ENCODE measurements at places on chromosomes 6 and 20.

DNA sequence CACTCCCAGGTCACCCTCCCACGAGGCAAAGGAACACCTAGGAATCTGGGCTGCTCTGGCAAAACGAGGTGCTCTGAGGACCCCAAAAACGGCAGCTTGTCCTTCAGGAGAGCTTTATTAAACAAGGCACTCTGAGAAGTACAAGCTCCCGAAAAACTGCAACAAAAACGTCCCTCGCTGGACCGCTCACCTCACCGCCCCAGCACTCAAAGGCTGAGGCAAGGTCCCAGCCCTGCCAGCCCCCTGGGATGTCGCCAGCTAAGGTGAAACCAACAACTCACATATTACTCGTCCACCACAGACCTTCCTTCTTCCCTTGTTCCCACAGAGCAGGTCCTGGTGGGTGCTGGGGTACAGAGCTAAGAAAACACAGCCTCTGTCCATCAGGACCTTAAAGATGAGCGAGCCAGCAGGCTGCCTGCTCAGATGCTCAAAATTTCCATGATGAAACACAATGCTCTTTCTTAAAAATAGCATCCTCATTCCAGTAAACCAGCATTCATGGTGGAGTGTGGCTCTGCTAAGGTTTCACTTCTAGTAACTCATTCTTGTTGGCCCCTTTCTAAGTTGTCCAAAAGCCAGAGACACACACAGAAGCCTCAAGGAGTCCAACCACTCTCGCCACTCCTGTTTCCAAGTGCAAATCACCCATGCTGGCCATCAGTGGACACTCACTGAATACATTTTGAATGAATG is 35.9 kb downstream of the ATP9A start:
- no peak for DNase-seq

GRCh38 chr20:13221313-13221672 is 219 bp downstream of the ISM1 start:
- no peak for DNase-seq

- no peak for DNase-seq
These were observed 89.3 kb downstream of the RNASET2 start for GRCh38 chr6:166866839-166867637.

DNA sequence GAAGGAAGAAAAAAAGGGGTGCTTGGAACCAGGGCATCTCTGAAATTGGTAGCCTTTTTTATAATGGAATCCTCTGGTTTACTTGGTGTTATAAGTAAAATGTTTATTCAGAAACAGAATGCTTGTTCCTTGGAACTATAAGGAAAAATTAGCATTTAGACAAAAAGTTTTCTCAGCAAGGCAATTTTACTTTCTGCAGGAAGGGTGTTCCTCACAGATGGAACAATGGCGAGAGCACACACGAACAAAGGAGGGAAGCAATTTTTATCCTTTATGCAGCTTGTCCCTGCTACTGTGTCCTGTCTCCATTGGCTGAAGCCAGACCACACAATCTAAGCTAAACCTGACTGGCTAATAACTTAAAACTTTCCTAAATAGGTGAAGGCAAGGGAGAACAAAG is 22.7 kb upstream of the FANCE start:
- no peak for DNase-seq

DNA sequence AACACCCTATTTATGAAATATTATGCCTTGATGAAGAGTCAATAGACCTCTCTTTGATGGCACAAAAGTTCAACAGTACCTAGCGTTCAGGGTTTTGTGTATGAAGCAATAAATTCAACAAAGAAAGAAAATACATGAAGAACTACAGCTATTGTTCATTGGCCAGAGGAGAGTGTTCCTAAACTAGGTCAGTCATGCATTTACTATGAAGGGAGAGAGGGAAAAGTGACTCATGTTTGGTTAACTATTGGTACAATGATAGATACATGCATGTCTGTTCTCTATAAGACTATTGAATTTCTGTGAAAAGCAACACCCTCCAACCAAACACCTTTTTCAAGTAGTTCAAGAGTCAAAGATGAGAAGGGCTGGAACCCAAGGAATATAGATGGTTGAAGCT is 50.7 kb downstream of the CLIC5 start:
- no peak for DNase-seq

DNA sequence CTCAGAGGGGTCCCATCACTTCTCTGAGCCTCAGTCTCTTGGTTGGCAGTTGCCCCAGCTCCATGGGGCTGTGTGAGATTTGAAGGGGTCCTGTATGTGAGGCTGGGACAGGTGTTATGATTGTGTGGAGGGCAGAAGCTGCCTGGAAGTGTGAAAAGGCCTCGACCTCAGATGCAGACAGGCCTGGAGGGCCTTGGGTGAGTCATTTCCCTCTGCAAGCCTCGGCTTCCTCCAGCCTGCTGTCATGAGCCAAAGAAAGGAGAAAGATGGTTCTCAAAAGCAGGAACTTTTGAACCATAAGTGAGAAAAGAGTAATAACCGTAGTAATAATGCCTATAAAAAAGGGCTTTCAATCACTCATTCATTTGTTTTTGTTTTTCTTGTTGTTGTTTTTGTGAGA is 37.5 kb downstream of the SNAI1 start:
- peak; percentile 41 for DNase-seq

DNA sequence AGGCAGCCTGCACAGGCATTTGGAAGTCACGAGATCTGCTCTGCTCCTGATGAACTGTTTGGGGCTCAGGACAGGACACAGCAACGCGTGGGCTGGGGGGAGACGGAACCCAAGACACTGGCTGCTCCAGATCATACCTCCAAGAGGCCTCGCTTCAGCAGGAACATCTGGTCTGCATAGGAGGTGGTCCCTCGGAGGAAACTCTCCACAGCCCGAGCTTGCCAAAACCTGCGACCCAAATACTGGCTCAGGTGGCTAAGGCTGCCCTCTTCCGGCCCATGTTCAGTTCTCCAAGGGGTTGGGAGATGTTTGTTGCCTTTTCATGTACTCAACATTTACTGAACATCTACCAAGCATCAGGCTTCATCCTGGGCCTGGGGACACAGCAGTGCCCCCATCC is 51.7 kb downstream of the MYH7B start:
- no peak for DNase-seq

- DNase-seq, result no peak
These were observed 98.1 kb downstream of the ZNF217 start for GRCh38 chr20:53495398-53496092.

GRCh38 chr6:73657201-73657600 is 3.4 kb upstream of the SLC17A5 start:
- DNase-seq, result no peak

DNA sequence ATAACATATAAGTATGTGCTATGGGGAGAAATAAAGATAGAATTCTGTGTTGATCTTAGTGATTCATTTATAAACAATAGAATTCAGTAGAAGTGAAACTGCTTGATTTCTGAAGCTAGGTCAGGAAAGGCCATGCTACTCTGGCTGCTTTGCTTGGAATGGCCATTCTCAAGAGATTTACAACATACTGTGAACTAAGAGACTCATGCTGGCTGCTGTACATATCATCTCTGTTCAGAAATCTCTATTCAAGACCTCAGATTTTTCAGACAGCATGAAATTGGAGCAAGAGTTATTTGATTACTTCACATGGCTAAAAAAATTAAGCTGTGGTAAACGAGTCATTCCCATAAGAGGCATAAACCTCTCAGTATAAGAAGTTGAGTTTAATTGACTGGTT is 662.6 kb downstream of the BCKDHB start:
- DNase-seq, result no peak

DNA sequence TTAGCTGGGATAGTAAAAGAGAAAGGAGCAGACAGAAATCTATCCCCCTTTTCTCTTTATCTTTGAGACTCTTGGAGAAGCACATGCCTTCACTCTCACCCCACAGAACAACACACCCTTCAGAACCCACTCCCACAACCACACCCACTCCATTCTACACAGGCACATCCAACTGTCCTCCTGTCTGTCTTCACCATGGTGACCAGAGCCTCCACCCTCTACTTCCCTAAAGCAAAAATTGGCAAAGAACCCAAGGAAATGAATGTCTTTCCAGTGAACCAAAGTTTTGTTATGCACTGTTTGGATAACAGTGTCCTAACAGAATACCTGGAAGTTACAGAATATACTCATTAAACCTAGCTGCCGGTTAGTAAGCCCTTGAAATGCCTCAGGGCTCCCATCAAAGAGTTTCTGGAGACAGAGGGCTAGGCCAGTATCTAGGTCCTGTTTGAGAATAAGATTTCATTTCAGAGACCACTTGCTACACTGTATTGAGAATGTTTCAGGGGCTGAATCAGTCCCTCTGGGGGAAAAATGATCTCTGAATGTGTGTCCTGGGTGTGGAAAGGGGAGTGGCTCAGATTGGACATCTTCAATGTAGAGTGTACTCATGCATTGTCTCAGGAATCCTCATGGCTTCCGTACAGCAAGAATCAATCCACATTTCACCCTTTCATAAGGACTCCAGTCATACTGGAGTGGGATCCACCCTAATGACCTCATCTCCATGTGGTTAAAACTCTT is 101.1 kb downstream of the LY86 start:
- DNase-seq, result no peak

DNA sequence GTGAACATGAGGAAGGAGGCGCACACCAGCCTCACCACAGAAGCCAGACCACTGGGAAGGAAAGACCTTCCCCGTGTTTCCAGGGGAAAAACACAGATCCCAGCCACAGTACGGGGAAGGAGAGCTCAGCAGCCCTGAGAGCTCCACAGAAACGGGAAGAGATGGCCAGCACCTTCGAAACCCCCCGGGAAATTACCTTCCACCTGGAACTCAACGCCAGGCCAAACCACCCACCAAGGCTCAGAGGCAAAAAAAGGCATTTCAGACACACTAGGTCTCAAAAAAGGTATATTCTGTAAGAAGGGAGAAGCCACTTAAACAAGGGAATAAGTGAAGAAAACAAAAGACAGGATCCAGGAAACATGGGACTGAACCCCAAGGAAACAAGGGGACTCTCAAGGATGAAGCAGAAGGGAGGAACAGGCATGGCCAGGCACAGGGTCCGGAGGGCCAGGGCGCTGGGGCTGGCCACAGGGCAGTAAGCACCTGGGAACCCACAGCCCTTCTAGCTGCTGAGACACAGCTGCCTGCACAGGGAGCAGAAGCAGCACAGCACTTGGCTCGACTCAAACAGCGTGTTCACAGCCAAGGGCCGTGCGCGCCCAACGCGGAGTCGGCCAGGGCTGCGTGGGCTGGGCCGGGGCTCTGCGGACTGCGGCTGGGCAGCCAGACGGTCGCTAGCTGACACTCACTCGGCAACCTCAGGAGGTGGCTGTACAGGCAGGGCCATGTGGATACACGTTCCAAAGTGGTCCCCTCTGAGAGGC is 44.6 kb downstream of the TAF4 start:
- DNase-seq, result no peak

- peak; percentile 83 for DNase-seq
These were observed 1.6 kb downstream of the HLA-DQB1 start for GRCh38 chr6:32664827-32665362.

- DNase-seq, result peak; percentile 5
These were observed 175.0 kb downstream of the HAO1 start for GRCh38 chr20:7765221-7765620.

- no peak for DNase-seq
These were observed 140.9 kb downstream of the RNF144B start for GRCh38 chr6:18527836-18528743.

DNA sequence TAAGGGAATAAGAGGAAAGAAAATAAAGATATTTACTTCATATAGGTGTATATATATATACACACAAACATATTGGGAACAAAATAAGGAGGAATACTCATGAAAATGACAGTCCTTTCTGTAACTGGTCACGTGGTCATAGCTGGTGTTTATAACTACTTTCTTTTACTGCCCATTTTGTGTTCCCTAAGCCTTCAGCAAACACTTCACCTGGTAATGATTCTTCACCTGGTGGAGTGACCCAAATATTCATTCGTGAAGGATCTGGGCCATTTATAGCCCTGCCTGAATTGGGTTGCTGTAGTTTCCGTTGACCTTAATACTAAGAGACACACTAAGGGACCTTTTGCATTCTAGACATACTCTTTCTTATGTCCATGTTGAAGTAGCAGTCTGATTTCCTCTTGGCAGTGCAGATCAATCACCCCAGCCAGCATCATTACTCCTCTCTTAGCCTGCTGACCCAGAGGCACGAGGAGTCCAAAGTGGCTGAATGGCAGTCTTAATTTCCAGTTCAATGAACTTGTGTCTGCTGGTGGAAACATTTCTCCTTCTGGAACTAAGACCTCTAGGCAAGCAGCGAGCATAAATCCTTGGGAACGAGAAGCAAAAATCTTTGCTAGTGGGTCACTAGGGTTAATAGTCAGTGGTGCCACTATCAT is 39.9 kb upstream of the IYD start:
- no peak for DNase-seq

DNA sequence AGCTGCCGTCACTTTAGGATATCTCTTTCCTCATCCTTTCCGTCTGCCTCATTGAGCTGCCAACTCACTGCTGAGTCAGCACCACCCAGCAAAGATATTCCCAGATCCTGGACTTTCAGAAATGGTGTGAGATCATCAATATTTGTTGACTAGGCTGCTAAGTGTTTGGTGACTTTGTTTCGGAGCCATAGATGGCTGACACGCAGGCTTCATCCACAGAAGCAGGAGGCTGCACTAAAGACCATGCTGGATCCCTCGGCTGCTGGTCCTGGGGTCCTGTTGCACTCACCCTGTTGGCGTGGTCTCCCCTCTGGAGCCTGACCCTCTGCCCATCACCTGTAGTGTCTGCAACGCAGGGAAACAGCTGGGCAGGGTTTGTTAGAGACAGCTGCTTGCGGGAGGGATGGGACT is 96.5 kb downstream of the ERMARD start:
- no peak for DNase-seq

DNA sequence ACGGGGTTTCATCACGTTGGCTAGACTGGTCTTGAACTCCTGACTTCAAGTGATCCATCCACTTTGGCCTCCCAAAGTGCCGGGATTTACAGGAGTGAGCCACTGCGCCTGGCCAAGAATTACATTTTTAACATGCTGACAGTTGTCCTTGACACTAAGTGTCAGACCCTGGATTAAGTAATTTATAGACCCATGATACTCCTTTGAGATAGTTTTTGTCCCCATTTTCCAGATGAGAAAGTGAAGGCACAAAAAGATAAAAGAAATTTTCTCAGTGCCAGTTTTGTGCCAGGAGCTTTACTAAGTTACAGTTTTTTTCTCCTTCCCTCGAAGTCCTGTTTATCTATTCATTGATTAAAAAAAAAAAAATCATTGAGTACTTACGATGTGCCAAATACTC is 9.8 kb upstream of the EDEM2 start:
- no peak for DNase-seq
